KBM-7 (cell line): ENCODE measurements at places on chromosomes 7 and 10.

- no peak for DNase-seq
Observed at GRCh38 chr10:58896229-58896628, 280.2 kb upstream of the PHYHIPL start.

- DNase-seq, result no peak
Observed at GRCh38 chr10:71409516-71410104, 12.9 kb downstream of the CDH23 start.

DNA sequence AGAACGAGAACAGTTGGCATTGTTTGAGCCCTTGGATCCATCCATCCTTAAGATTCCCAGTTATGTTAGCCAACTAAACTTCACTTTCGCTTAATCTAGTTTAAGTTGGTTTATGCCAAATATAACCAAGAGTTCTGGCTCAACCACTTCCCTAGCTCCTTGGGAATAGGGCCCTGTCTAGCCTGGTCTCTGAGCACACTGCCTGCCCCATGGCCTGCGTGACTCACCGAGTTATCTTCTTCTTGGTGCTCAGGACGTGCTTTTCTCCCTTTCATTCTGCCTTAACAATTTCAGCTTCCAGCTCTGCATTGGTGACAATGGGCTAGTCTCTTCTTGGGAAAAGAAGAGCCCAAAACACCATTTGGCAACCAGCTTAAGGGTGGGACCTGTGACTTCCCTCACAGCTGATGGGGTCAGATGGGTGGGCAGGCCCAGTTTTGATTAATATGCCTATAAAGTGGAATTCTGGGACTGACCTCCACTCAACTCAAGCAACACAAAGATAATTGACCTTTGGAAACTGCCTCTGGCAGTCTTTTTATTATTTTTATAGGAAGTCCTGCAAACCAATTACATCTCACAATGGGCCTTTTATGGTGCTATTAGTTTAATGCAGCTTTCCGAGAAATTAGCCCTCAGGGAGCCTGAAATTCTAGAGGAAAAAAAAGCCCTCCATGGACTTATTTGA is 126.4 kb downstream of the CFAP58 start:
- DNase-seq, result no peak

DNA sequence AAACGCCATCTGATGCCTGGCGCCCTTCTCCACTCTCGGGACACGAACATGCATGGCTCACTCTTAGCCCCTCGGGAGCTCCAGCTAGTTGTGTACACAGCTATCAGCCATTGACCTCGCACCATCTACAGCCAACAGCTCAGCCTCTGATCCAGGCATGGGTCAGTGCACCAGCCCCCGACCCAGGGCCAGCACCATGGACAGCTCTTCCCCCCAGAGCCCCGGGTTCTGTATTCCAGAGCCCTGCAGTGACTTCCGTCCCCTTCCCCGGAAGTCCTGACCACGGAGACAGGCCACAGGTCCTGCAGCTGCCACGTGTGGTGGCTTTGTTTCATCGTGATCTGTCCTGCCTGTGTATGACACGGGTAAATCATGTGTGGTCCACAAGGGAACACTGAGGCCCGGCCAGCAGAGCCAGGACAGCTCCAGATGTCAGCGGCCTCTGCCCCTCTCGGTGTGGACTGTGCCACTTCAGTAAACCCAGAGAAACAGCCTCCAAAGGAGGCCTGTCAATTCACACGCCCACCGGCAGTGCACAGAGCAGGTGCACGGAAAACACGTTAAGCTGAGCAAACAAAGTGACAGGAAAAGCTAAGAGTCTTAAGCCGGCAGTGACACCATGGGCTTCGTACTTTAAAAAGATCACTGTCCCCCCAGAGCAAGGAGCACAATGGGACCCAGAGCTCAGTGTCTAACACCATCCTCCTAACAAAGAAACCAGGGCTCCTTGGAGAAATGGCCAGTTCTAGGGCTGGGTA is 13.0 kb downstream of the STK32C start:
- no peak for DNase-seq

GRCh38 chr10:5871596-5871995 is 18.1 kb downstream of the ANKRD16 start:
- no peak for DNase-seq
